Stimulated activated CD8-positive, alpha-beta memory T cell treated with anti-CD3 and anti-CD28 coated beads, Interleukin-15, amount 100 ng/mL, for 4 hours (primary cell): ENCODE measurements at places on chromosomes 13 and 19.

DNA sequence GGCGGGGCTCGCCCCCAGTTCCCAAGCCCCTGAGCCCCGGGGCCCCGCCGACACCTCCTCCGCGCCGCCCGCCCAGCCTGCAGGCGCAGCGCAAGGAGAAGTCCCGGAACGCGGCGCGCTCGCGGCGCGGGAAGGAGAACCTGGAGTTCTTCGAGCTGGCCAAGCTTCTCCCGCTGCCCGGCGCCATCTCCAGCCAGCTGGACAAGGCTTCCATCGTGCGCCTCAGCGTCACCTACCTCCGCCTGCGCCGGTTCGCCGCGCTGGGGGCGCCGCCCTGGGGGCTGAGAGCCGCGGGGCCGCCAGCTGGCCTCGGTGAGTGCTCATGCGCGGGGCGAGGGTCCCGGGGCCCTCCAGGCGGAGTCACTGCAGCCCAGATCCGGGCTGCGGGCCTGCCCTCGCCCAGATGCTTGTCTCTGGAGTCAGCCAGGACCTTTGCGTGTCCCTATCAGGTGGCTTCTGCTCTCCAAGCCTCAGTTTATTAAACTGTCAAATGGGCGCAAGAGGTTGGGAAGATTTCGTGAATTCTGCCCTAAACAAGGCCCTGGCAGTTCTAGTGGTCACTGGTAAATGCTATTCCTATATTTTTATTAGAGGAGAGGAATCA is 2.0 kb downstream of the NPAS1 start:
- no peak for DNase-seq

DNA sequence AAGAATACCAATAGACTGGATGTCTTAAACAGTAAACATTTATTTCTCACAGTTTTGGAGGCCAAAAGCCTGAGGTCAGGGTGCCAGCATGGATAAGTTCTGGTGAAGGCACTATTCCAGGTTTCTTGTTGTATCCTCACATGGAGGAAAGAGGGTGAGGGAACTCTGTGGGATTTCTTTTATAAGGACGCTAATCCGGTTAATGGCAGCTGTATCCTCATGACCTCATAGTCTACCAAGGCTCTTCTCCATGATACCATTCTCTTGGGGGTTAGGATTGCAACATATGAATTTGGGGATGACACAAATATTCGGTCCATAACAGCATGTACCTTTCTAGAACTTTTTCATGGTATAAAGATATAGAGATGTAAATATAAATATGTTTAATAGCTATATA is 412.0 kb downstream of the LMO7 start:
- no peak for DNase-seq

GRCh38 chr13:40127925-40128324 is 472.5 kb downstream of the COG6 start:
- no peak for DNase-seq

- DNase-seq = no peak
Observed at GRCh38 chr19:21454901-21455300, 50.5 kb upstream of the ZNF429 start.

DNA sequence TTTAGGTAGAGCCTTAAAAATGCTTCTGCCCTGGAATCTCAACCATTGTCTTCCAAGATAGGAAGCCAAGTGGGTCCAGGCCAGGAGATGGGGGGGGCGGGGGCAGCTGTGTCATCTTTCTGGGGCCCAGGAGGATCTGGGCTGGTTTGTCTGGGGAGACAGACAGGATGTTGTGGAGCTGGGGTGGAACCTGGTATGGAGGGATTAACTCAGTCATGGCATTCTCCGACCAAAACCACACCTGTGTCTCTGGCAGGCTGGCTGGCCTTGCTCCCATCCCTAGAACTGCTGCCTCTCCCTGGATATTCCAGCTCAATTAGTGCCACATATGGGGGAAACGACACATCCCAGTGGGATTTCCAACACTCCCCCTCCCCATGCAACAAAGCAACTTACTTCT is 2.7 kb upstream of the MAP2K7 start:
- no peak for DNase-seq

GRCh38 chr19:29936409-29936808 is 5.6 kb upstream of the URI1 start:
- DNase-seq = no peak

DNA sequence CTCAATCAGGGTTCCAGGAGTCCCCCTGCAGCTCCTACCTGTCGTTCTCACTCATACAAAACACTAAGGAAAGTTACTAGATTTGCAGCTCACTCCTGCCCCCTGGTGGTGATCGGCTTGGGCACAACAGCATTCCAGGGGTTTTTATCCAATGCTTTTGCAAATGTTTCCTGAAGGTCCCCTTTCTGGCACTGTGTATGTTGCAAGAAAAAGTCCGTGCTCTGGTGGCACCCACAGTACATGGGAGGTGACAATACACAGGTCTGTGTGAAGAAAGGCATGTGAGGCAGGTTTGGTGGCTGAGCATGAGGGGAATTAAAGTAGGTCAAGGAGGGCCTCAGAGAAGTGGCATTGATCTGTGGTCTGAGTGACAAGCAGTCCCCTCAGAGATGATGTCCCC is 8.6 kb upstream of the TYK2 start:
- DNase-seq = peak; percentile 49
